Vagina (tissue), 2 donors: ENCODE measurements at places on chromosomes 4 and X. TPM values are rescaled to one million over a fixed set of nuclear protein-coding genes. Genes with fewer than 3 reads are reported as not detected.

DNA sequence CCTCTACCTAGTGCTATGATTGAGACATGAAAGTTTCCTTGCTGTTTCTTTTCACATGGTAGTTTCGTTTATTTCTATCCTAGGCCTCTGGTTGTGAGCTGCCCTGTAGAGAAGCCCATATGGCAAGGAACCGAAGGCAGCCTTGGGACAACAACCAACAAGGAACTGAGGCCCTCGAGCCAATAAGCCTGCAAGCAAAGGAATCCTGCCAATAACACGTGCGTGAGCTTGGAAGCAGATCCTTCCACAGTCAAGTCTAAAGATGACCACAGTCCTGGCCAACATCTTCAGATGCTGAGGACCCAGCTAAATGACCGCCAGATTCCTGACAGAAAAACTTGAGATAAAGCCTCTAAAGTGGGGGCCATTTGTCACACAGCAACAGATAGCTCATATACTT, 100.4 kb upstream of the FAM9B start:
- no peaks in the 10 kb centered on the region for H3K27me3 ChIP-seq
- H3K4me3 ChIP-seq, result no peak overlapping the region
- H3K27ac ChIP-seq, result no peak overlapping the region

DNA sequence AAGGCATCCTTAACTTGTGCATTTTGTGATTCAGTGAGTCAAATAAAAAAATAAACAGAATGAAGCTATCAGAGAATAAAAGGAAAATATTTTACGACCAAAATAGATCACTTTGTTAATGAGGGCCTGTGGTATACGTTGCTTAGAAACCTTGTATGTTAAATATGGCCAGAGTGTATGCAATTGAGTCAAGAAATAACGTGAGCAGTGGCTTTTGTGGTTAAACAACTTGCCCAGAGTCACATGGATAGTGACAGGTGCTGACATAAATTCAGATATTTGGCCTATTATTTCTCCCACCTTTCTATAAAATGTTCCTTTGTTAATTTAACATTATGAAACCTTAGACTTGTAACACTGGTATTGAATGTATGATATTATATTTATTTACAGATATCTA, 393.4 kb downstream of the PABPC4L start:
- no peak overlapping the region for H3K27ac ChIP-seq
- DNase-seq, result no peak
- H3K36me3 ChIP-seq, result no peaks in the 10 kb centered on the region
- no peaks in the 10 kb centered on the region for H3K27me3 ChIP-seq
- no peak overlapping the region for H3K4me3 ChIP-seq

DNA sequence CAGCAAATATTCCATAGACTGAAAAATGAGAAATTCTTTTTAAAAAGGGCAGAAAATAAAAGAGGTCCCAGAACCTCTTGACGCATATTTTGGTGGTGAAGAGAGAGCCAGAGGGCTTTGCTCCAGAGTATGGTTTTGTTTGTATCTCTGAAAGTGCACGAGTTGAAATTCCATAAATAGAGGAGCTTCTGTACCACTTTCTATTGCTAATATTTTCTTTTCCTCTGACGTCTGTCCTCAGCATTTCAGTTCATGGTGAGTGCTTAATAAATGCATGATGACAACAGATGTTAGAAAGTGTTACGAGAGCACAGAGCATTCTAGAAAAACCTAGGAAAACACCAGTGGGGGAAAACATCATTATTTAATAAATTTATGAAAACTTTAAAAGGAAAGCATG, 145.6 kb downstream of the AMELX start:
- H3K4me3 ChIP-seq, result no peak overlapping the region
- H3K36me3 ChIP-seq, result no peaks in the 10 kb centered on the region
- DNase-seq, result no peak
- no peaks in the 10 kb centered on the region for H3K27me3 ChIP-seq
- H3K4me1 ChIP-seq, result no peaks in the 10 kb centered on the region

- H3K27me3 ChIP-seq, result no peaks in the 10 kb centered on the region
- no peak overlapping the region for H3K27ac ChIP-seq
- no peak overlapping the region for H3K4me3 ChIP-seq
Measured at GRCh38 chr4:2662598-2662997, 93.5 kb downstream of the TNIP2 start.

DNA sequence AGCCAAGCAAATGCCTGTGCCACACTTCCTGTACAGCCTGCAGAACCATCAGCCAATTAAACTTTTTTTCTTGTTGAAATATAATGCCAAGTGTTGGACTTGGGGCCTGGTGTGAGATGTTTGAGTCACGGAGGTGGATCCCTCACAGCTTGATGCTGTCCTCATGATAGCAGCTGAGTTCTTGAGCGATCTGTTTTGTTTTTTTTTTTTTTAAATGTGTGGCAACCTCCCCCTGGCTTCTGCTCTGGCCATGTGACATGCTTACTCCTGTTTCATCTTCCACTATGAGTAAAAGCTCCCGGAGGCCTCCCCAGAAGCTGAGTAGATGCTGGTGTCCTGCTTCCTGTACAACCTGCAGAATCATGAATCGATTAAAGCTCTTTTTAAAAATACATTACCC, 973.3 kb upstream of the FTHL17 start:
- H3K4me1 ChIP-seq, result no peaks in the 10 kb centered on the region
- no peak overlapping the region for H3K27ac ChIP-seq
- H3K4me3 ChIP-seq, result no peak overlapping the region
- DNase-seq, result no peak

- peak overlapping the region; percentile 76 for H3K27ac ChIP-seq
- H3K4me3 ChIP-seq, result no peak overlapping the region
- DNase-seq, result no peak
- peaks cover 22% of the 10 kb centered on the region for H3K4me1 ChIP-seq
Measured at GRCh38 chrX:71622032-71622575, 3.8 kb upstream of the CXCR3 start.

- no peak overlapping the region for H3K4me3 ChIP-seq
- no peaks in the 10 kb centered on the region for H3K36me3 ChIP-seq
- no peak for DNase-seq
- H3K27me3 ChIP-seq, result no peaks in the 10 kb centered on the region
- H3K27ac ChIP-seq, result no peak overlapping the region
- no peaks in the 10 kb centered on the region for H3K4me1 ChIP-seq
Measured at GRCh38 chr4:120809518-120809917, 113.0 kb downstream of the PRDM5 start.

The QDPR gene
- 16.2 TPM for total RNA-seq

The AFF1 gene
- total RNA-seq, result 99.9 TPM

The GPRASP1 gene
- total RNA-seq, result 12.8 TPM

The VCX2 gene
- total RNA-seq, result not detected

The ARHGEF38 gene
- not detected for total RNA-seq
